ENCODE measurements at places on chromosomes 13 and 19. TPM values are rescaled to one million over a fixed set of nuclear protein-coding genes. Genes with fewer than 3 reads are reported as not detected.

DNA sequence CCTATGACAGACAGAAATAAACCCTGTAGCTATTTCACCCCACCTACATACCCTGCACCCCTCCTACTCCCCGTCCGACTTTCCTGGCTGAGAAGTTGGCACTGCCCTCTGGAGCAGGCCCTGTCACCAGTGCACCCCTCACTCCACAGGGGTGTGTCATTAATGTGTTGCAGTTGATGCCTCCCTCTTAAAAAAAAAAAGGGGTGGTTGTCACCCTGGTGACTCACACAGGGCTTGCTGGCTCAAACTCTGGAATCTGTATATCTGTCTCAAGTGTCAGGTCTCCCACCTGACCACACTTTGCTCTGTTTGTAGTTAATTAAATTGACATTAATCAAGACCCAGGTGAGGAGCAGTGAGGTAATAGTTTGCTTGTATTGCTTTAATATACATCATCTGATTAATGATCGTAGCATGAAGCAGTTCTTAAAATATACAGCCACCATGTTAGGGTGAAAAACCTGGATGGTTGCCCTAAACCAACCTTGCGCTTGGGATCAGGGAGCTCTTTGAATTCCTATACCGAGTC lies 2.0 kb upstream of the GATAD2A start:
- no peak for DNase-seq

DNA sequence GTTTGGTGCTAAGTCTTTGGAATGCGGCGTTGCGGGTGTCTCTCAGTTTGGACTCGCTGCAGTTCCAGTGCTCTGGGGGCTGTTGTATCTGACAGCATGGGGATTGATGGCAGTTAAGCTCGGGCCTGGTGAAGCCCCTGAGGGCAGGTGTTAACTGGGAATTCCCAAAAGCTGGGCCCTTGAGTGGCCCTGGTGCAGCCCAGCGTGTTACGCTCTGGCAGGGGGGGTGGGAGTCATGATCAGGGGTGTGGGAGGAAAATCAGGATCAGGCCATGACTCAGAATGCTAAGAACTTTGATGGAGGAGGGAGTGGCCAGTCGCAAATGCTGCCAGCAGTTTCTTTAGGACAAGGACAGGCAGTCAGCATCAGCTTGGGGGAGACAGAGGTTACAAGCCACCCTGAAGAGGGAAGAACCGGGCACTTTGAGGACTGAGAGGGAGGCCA lies 19.6 kb downstream of the AP2A1 start:
- DNase-seq, result no peak

DNA sequence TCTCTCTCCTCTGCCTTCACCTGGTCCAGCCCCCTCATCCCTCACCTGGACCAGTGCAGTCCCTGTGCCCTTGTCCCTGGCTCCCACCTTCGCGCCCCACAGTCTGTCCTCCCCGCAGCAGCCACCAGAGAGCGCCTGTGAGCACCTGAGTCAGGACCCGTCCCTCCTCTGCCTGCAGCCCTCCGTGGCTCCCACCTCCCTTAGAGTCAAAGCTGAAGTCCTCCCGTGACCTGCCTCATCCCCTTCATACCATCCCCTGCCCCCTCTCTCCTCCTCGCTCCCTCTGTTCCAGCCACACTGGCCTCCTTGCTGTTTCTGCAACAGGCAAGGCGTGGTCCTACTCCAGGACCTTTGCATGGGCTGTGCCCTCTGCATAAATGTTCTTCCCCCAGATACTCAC lies 10.3 kb downstream of the CELF5 start:
- no peak for DNase-seq

GRCh38 chr13:67259208-67259607 lies 29.1 kb upstream of the PCDH9 start:
- no peak for DNase-seq

GRCh38 chr13:94309576-94309975 lies 169.9 kb downstream of the DCT start:
- no peak for DNase-seq

- no peak for DNase-seq
Measured at GRCh38 chr13:80361298-80361697, 20.4 kb upstream of the SPRY2 start.

GRCh38 chr19:44642377-44642776 lies 1.3 kb upstream of the PVR start:
- no peak for DNase-seq

DNA sequence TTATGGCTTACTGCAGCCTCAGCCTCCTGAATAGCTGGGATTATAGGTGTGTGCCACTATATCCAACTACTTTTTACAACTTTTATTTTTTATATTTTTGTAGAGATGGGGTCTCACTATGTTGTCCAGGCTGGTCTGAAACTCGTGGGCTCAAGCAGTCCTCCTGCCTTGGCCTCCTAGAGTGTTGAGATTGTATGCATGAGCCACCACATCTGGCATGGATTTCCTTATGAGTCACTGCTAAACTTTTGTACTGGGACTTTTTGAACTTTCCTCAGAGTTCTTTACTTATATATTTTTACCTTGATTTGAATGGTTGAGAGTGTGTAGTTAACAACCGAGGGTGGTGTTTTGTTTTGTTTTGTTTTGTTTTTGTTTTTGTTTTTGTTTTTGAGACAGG lies 33.4 kb downstream of the DNAJC3 start:
- DNase-seq, result no peak

- peak; percentile 28 for DNase-seq
Measured at GRCh38 chr13:46339035-46339666, 47.9 kb downstream of the RUBCNL start.

GRCh38 chr19:48398102-48398374 lies 4.6 kb downstream of the GRIN2D start:
- no peak for DNase-seq

GRCh38 chr19:32530773-32531172 lies 50.2 kb upstream of the PDCD5 start:
- no peak for DNase-seq

DNA sequence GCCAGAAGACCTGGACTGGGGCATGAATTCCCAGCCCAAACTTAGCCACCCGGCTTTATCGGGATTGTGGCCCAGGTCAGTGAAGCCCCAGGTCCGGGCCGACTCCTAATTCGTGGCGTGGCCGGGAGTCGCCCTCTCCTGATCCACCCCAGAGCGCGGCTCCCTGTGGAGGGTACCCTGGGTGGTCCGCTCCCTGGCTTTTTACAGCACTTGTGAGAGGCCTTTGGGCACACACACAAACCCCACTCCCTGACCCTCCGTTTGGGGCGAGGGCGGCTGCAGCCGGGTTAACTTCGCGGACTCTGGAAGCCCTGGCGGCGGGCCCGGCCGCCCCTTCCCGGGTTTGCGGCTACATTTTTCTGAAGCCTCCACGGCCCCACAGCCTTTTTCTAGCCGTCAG lies 56.4 kb downstream of the ZNF568 start:
- no peak for DNase-seq

GRCh38 chr13:110676595-110677587 lies 29.0 kb downstream of the CARS2 start:
- DNase-seq, result no peak

GRCh38 chr13:43009506-43009905 lies 13.9 kb upstream of the DNAJC15 start:
- DNase-seq, result no peak

MBD3L2 gene
- not detected for total RNA-seq

LRRC8E gene
- 8.6 TPM for total RNA-seq

THSD1 gene
- 39.6 TPM for total RNA-seq

ZNF324B gene
- total RNA-seq, result 9.3 TPM

CA11 gene
- total RNA-seq, result 5.4 TPM
